Stimulated activated CD8-positive, alpha-beta memory T cell treated with anti-CD3 and anti-CD28 coated beads, Interleukin-2, amount 100 ng/mL, for 1 hour (primary cell): ENCODE measurements at places on chromosomes 2 and 18.

DNA sequence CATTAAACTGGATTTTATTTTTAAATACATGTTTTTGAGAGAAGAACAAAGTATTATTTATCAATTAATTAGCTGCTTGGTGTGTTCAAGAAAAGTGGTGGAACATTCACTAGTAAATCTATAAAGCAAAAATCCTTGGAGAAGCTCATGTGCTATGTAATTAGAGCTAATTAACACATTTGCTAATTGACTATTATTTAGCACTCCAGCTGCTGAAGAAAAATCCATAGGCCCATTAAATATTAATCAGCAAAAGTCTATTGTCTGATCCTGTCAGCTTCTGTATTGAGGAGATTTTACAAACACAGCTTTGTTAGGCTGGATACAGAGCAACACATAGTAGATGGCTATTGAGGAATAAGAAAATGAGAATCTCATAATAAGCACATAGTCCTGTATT is 336.1 kb downstream of the RBM43 start:
- no peak for DNase-seq

DNA sequence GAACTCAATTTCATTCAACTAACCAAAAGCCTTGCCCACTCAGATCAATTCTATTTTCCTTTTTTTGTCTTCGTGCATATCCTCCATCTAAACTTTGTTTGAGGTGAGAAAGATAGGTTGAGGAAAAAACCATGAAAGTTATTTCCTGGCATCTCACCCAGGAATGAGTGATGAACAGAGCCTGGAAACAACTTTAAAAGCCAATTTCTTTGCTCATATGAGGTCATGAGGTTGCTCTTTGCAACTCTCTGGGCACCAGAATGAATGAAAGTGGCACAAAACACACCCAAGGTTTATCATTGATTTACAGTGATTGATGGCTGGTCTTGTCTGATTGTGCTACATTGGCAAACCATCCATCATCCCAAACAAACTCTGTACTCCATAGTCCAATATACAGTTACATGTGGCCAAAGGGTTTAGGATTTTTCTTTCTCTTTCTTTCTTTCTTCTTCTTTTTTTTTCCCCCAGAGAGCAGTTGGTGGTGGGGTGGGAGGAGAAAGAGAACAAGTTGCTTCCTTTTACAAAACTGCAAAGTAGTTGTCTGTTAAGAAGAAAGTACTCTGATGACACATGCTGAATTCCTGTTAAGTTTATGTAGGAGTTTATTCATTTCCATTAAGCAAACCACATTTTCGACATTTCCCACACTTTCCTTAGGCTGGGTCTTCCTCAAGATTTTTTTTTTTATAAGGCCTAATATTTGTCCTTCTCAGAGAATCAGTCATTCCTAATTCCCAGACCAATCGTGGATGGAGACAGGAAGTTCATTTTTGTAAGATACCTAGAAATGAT is 575.9 kb upstream of the ZEB2 start:
- no peak for DNase-seq

- DNase-seq, result no peak
Measured at GRCh38 chr2:117956036-117956796, 57.7 kb downstream of the CCDC93 start.

DNA sequence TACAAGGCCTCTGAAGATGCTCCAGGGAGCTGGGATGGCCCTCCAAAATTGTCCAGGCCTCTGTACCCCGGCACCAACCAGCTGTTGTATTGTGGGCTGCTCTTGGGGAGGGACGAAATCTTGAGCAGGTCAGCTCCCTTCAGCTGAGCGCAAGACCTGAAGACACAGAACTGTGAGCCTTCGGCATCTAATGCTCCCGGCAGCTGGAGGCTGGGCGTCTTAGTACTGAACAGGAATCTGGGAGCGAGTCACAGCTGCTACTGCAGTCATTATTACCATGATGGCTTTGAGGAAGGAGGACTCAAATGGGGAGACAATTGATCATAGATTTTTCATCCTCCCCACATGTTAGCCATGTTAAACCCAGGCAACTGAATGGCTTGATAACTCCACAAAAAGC is 83.0 kb upstream of the LTBP1 start:
- no peak for DNase-seq
